ENCODE measurements at places on chromosomes 7 and 10. TPM values are rescaled to one million over a fixed set of nuclear protein-coding genes. Genes with fewer than 3 reads are reported as not detected.

SLC16A9 gene
- total RNA-seq = 0.20 TPM

GRCh38 chr7:6701860-6702259, 4.9 kb downstream of the ZNF12 start:
- no peak for DNase-seq
- no peaks in the 10 kb centered on the region for H3K27me3 ChIP-seq
- no peak overlapping the region for H3K4me3 ChIP-seq
- H3K36me3 ChIP-seq = peaks cover 67% of the 10 kb centered on the region

CDK13 gene
- 88.7 TPM for total RNA-seq

PARD3 gene
- 0.67 TPM for total RNA-seq

DNA sequence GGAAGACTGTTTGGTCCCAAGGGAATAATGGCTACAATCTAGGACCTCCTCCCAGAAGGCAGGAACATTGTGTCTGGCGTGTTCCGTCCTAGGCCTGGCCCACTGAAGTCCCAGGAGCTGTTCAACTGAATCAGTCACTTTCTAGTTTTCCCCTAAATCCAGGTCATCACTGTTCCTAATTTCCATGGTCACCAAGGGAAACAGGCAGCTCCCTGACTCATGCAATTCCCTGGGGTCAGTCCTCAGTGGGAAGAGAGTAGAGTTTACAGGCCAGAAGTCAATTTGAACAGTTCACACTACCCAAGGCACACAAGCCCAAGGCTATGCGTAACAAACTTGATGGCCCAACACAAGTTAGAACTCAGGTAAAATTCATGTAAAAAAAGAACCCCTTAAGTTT, 44.0 kb downstream of the CREB3L2 start:
- H3K27ac ChIP-seq = no peak overlapping the region
- DNase-seq = no peak
- no peaks in the 10 kb centered on the region for H3K4me1 ChIP-seq

DNA sequence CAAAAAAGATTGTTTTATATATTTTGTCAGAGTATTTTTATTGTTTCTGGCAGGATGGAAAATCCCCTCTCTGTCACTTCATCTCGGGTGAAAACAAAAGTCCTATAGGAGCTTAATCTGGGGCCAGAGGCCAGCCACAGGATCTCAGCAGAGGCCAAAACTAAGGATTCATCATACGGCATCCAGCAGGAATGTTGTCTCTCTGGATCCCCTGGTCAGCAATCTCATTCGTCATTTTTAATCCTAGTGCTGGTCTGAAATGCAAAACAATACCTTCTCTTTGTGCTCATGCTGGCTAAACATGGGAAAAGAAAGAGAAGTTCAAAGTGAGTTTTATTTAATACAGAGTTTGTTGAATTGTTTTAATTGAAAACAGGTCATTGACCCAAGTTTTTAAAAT, 482.5 kb upstream of the AUTS2 start:
- H3K27me3 ChIP-seq = no peaks in the 10 kb centered on the region
- DNase-seq = no peak
- no peaks in the 10 kb centered on the region for H3K4me1 ChIP-seq
- no peaks in the 10 kb centered on the region for H3K36me3 ChIP-seq
- no peak overlapping the region for H3K4me3 ChIP-seq

GRCh38 chr10:86127274-86127819, 239.2 kb downstream of the GRID1 start:
- no peak for DNase-seq
- H3K27ac ChIP-seq = no peak overlapping the region
- no peak overlapping the region for H3K4me3 ChIP-seq
- no peaks in the 10 kb centered on the region for H3K36me3 ChIP-seq
- peaks cover 15% of the 10 kb centered on the region for H3K27me3 ChIP-seq
- no peaks in the 10 kb centered on the region for H3K4me1 ChIP-seq

DNA sequence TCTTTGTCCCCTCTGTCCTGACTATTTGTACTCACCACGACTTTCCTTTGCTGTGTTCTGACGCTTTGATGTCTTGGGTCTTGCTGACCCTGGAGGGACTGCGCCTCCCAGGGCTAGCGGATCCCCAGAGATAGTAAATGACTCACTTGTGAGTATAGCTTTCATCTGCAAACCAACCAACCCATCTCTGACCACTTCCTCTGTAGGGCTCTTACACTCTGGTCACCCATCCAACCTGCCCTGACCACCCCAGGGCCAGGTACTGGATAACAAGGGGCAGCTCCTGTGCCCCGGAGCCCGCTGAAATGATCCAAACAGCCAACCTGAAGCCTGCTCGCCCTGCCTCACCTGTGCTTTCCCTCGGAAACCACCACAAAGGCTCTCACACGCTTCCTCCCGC, 125.2 kb upstream of the CARD11 start:
- DNase-seq = no peak
- no peaks in the 10 kb centered on the region for H3K36me3 ChIP-seq
- peaks cover 47% of the 10 kb centered on the region for H3K27me3 ChIP-seq

- H3K27ac ChIP-seq = no peak overlapping the region
- peaks cover 2% of the 10 kb centered on the region for H3K4me1 ChIP-seq
- H3K36me3 ChIP-seq = no peaks in the 10 kb centered on the region
- H3K4me3 ChIP-seq = no peak overlapping the region
- H3K27me3 ChIP-seq = no peaks in the 10 kb centered on the region
These were observed 30.2 kb upstream of the GIMAP8 start for GRCh38 chr7:150420242-150420641.

GRCh38 chr10:13788711-13789447, 202.1 kb downstream of the PRPF18 start:
- H3K36me3 ChIP-seq = peaks cover 4% of the 10 kb centered on the region
- H3K27ac ChIP-seq = peak overlapping the region; percentile 97
- H3K4me3 ChIP-seq = no peak overlapping the region
- H3K27me3 ChIP-seq = no peaks in the 10 kb centered on the region

RNF148 gene
- not detected for total RNA-seq

FAM180A gene
- total RNA-seq = not detected

- no peak overlapping the region for H3K4me3 ChIP-seq
- no peak overlapping the region for H3K27ac ChIP-seq
- no peaks in the 10 kb centered on the region for H3K27me3 ChIP-seq
- no peaks in the 10 kb centered on the region for H3K4me1 ChIP-seq
These were observed 474.1 kb upstream of the ZMIZ1 start for GRCh38 chr10:78594559-78595268.

GRCh38 chr7:5755704-5756504, 25.6 kb downstream of the RNF216 start:
- H3K27me3 ChIP-seq = no peaks in the 10 kb centered on the region
- no peak for DNase-seq
- H3K27ac ChIP-seq = no peak overlapping the region
- no peak overlapping the region for H3K4me3 ChIP-seq
- H3K36me3 ChIP-seq = peaks cover 42% of the 10 kb centered on the region
- H3K4me1 ChIP-seq = no peaks in the 10 kb centered on the region

- H3K36me3 ChIP-seq = no peaks in the 10 kb centered on the region
- no peak overlapping the region for H3K27ac ChIP-seq
- DNase-seq = no peak
- no peak overlapping the region for H3K4me3 ChIP-seq
- no peaks in the 10 kb centered on the region for H3K27me3 ChIP-seq
These were observed 13.9 kb downstream of the ZNF438 start for GRCh38 chr10:31017534-31018355.

DNA sequence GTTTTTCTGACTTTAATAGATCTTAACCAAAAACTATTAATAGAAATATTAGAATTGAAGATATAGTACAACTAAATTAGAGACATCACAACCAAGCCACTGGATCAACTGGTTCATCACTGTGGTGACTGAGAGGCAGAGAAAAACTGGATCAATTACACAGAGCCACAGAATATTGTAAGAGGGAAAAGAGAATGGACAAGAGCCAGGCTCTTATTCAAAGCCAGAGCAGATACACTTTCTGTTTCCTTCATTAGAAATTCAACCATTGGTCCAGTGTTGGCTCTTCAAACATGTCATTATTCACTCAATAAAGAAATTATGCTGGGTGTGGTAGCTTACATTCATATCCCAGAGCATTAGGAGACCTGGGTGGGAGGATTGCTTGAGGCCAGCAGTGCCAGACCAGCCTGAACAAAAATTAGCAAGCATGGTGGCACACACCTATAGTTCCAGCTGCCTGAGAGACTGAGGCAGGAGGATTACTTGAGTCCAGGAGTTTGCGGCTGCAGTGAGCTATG, 295.1 kb downstream of the NEBL start:
- DNase-seq = no peak
- H3K27ac ChIP-seq = no peak overlapping the region
- no peaks in the 10 kb centered on the region for H3K27me3 ChIP-seq
- H3K36me3 ChIP-seq = no peaks in the 10 kb centered on the region
- no peak overlapping the region for H3K4me3 ChIP-seq

GRCh38 chr7:17912050-17912449, 28.2 kb downstream of the SNX13 start:
- no peak for DNase-seq
- no peak overlapping the region for H3K27ac ChIP-seq
- no peaks in the 10 kb centered on the region for H3K27me3 ChIP-seq
- H3K36me3 ChIP-seq = peaks cover 3% of the 10 kb centered on the region
- no peaks in the 10 kb centered on the region for H3K4me1 ChIP-seq
- H3K4me3 ChIP-seq = no peak overlapping the region

DNA sequence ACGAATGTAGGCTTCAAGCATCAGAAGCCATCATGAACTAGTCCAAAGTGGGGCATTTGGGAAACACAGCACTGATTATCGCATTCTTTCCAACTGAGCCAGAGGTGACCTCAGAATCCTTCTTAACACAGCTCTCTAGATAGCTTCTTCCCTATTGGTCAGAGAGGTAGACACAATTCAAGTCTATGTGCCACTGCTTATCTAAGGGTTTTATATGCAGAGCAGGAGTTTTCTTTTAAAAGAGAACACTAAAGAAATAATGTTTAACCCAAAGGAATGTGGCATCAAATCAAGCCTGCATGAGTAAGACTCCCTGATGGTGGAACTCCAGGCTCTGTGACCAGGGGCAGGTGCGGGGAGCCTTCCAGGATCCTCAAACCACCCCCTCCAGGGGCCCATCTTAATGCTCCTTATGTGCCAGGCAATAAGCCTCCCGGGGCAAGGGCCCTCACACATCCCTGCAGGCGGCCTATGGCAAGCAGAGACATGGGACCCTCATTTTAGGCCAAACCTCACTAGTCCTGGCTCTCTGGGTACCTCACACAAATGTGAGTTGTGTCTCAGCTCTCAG, 13.8 kb downstream of the HSPA12A start:
- peaks cover 9% of the 10 kb centered on the region for H3K4me1 ChIP-seq
- no peak overlapping the region for H3K27ac ChIP-seq
- no peak for DNase-seq
- H3K36me3 ChIP-seq = no peaks in the 10 kb centered on the region

GRCh38 chr10:34959786-34960185, 130.4 kb downstream of the CUL2 start:
- H3K27me3 ChIP-seq = peaks cover 3% of the 10 kb centered on the region
- H3K36me3 ChIP-seq = no peaks in the 10 kb centered on the region
- H3K4me3 ChIP-seq = no peak overlapping the region

DNA sequence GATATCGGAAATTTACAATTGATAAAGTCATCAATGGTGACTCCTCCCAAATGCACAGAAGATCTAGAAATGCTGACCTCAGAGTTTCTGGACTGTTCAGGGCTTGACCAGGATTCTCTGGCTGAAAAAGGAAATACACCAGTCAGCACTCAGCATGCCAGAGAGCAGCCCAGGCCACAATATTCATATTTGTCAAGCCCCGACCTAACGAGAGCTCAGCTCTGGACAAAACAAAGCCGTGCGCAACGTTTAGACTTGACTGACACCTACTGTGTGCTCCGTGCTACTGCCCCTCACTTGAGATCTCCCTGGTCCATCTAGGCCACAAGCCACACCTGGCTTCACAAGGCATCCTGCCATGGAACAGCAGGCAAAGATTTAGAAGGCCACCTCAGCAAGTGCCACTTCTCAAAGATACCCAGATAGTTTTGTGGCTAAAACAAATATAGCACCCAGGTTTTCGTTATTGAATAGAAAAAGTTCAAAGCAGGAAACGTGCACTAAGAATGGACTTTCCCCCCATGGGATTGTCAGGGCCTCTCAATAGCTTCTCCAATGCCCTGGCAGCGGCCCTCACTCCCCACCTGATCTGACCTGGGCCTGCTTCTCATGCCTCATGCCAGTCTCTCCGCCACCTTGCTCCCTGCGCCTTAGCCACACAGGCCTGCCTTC, 218.3 kb downstream of the FAM107B start:
- H3K4me1 ChIP-seq = peaks cover 66% of the 10 kb centered on the region
- peak overlapping the region; percentile 76 for H3K27ac ChIP-seq
- no peak overlapping the region for H3K4me3 ChIP-seq

- no peaks in the 10 kb centered on the region for H3K36me3 ChIP-seq
- no peak overlapping the region for H3K27ac ChIP-seq
- no peak overlapping the region for H3K4me3 ChIP-seq
- H3K27me3 ChIP-seq = no peaks in the 10 kb centered on the region
- H3K4me1 ChIP-seq = no peaks in the 10 kb centered on the region
These were observed 604.1 kb upstream of the FOXK1 start for GRCh38 chr7:4077980-4078379.

GRCh38 chr7:71403202-71403946, 271.4 kb downstream of the GALNT17 start:
- H3K36me3 ChIP-seq = no peaks in the 10 kb centered on the region
- H3K4me1 ChIP-seq = no peaks in the 10 kb centered on the region
- H3K27ac ChIP-seq = no peak overlapping the region
- H3K4me3 ChIP-seq = no peak overlapping the region

- no peak overlapping the region for H3K4me3 ChIP-seq
- H3K4me1 ChIP-seq = no peaks in the 10 kb centered on the region
- DNase-seq = no peak
- no peaks in the 10 kb centered on the region for H3K27me3 ChIP-seq
- no peaks in the 10 kb centered on the region for H3K36me3 ChIP-seq
These were observed 489.2 kb upstream of the KCND2 start for GRCh38 chr7:119783799-119784198.

Measured in T-cell (primary cell).